ENCODE measurements at places on chromosomes 5 and 9. TPM values are rescaled to one million over a fixed set of nuclear protein-coding genes. Genes with fewer than 3 reads are reported as not detected.

ARID3C gene
- 0.48 TPM for total RNA-seq

CCDC187 gene
- under 0.01 TPM for total RNA-seq

PCDHA12 gene
- total RNA-seq = 0.96 TPM

NR5A1 gene
- not detected for total RNA-seq

RLN2 gene
- 1.0 TPM for total RNA-seq

MAP1B gene
- 136 TPM for total RNA-seq

- DNase-seq = no peak
Observed at GRCh38 chr5:168494057-168494555, 7.8 kb downstream of the RARS1 start.

- DNase-seq = no peak
Observed at GRCh38 chr5:168843277-168844015, 264.3 kb upstream of the PANK3 start.

DNA sequence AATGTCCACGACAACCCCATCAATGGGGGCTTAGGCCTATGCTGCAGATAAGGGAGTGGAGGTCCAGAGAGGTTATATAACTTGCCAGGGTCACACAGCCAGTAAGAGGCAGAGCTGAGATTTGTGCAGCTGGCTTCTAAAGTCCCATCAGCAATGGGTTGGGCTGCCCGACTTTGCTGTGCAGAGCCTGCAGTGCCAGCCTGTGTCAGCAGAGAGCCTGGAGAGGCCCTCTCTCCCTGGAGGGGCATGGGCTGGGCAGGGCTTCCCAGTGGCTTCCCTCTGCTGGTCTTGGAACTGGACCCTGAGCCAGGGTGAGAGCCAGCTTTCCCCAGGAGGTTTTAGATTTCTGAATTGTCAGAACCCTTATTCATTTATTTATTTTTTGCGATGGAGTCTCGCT is 77.2 kb upstream of the RAPGEF1 start:
- DNase-seq = no peak

- no peak for DNase-seq
Observed at GRCh38 chr9:38082446-38083287, 13.6 kb upstream of the SHB start.

GRCh38 chr9:35757226-35757891 is 3.3 kb upstream of the MSMP start:
- DNase-seq = no peak

GRCh38 chr5:153885141-153885540 is 153.6 kb downstream of the FAM114A2 start:
- DNase-seq = no peak

DNA sequence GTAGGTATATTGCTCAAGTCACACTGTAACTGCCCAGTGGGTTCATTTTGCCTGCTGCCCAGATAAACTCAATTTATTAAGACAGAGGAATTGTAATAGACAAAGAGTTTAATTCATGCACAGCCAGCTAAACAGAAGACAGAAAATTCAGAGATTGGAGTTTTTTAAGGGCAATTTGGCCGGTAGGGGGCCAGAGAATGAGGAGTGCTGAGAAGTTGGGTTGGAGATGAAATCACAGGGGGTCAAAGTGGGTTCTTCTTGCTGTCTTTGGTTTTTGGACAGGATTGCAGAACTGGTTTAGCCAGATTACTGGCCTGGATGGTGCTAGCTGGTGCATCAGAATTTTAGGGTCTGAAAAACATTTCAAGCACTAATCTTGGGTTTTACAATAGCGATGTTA is 20.7 kb upstream of the IL33 start:
- no peak for DNase-seq

DNA sequence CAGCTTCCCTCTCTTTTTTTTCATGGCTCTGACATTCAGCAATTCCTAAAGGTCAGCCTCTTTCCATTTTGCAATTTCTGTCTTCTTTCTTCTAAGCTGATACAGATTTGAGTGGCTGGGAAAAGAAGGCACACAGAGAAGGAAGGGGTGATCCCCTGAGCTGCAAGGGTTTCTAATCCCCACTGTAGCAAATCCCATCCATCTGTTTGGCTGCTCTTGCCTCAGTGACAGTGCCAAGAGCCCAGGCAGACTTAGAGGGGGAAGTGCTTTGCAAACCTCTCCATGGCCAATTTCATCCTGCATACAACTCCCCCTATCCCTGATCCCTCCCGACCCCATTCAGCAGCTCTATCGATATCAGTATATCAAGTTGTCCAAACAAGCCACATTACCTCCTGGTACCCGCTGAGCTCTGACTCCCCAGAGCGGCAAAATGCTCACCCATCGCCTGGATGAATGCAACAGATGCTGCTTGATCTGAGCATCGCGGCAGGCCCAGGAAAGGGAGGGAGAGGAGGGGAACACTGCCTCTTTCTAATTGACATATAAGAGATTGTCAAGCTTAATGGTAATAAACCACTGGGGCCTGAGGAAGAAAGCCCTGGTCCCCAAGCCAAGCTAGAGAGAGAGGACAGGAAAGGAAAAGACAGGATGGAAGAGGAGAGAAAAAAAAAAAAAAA is 268.9 kb downstream of the ASTN2 start:
- DNase-seq = no peak

DNA sequence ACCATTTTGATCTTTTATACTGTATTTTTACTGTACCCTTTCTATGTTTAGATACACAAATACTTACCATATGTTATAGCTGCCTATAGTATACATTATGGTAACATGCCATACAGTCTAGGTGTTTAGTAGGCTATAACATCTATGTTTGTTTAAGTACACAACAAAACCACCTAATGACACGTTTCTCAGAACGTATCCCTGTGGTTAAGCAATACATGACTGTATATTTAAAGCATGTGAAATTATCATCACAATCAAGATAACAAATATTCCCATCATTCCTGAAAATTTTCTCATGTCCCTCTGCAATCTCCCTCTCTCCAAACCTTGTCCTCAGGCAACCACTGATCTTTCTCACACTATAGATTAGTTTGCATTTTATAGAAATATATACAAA is 66.4 kb upstream of the SUSD1 start:
- no peak for DNase-seq

GRCh38 chr9:127172066-127172707 is 49.8 kb upstream of the ANGPTL2 start:
- DNase-seq = no peak

GRCh38 chr9:79447762-79448161 is 124.0 kb upstream of the TLE4 start:
- DNase-seq = no peak

GRCh38 chr9:81636255-81636599 is 53.1 kb downstream of the TLE1 start:
- no peak for DNase-seq

Measured in kidney epithelial cell (primary cell).